ENCODE measurements at places on chromosomes 6 and 20.
A peak's percentile ranks its signal among the peaks of the same experiment; 100 is the strongest.

DNA sequence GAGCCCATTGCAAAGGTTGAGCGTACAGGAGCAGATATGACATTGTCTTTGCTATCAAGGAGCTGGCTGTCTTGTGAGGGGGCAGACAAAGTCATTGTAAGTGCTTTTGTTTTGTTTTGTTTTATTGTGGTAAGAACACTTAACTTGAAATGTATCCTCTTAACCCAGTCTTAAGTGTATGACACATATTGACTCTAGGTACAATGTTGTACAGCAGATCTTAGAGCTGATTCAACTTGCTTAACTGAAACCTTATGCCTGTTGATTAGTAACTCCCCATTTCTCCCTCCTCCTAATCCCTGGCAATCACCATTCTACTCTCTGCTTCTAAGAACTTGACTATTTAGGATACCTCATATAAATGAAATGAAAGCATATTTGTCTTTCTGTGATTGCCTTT lies 429.0 kb downstream of the BMP2 start:
- no peak for DNase-seq

DNA sequence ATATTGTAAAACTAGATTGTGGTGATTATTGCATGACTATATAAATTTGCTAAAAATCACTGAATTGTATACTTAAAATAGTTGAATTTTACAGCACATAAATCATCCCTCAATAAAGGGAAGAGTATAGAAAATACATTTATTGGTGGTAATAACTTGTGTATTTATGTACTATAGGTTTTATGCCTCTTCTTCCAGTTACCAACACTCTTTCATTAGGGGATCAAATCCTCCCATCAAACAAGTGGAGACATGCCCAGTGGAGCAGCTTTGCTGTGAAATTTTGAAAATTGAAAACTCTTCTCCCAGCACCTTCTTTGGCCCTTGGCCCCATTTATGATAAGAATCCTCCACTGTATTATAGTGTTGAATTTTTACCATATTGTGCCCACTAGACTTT lies 10.1 kb upstream of the SSR1 start:
- no peak for DNase-seq

GRCh38 chr6:3176562-3177355 lies 19.4 kb upstream of the TUBB2A start:
- peak; percentile 23 for DNase-seq

- no peak for DNase-seq
Measured at GRCh38 chr20:13265941-13266340, 44.9 kb downstream of the ISM1 start.

GRCh38 chr6:39951191-39951590 lies 16.9 kb upstream of the MOCS1 start:
- DNase-seq, result no peak

DNA sequence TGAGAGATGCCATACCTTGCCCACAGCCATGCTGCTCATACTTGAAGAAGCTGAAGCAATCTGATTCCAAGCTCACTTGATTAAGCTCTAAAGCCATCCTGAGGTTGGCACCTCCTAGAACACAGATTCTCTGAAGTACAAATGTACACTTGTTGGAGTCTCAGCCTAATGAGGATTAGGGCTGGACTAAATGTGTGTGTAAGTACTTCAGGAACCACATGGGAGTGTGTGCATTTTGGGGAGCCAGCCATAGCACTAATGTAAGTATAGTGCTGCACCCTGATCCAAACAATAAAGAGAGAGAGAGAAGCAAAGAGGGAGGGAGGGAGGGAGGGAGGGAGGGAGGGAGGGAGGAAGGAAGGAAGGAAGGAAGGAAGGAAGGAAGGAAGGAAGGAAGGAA lies 458.6 kb downstream of the MAFB start:
- no peak for DNase-seq

DNA sequence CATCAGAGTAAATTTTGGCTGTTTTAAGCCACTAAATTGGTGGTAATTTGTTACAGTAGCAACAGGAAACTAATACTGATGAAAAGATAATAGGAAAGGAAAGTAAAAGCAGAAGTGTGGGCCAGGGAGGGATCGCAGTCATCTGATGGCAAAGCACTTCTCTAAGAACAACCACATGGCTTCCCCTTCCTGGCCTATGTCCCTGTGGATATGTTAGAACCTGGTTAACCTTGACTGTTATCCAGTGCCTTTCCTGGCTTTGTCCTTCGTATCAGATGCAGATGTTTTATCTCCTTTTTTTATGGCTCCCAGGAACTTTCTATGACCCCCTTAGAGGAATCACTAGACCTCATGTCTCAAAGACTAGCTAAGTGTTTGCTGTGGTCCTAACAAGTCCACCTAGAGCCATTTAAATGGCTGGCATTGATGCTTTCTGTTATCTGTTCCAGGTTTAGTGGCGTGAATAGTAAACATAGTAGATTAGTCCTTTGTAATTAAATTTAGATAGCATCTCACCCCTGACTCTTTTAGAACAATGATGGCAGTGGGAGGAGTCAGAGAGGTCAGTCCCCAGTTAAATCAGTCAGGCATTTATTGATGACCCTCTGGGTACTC lies 79.2 kb upstream of the PHACTR2 start:
- DNase-seq, result no peak

- DNase-seq, result no peak
Measured at GRCh38 chr20:15742087-15742486, 831.2 kb downstream of the KIF16B start.

- no peak for DNase-seq
Measured at GRCh38 chr20:32971703-32972161, 32.5 kb downstream of the SUN5 start.

DNA sequence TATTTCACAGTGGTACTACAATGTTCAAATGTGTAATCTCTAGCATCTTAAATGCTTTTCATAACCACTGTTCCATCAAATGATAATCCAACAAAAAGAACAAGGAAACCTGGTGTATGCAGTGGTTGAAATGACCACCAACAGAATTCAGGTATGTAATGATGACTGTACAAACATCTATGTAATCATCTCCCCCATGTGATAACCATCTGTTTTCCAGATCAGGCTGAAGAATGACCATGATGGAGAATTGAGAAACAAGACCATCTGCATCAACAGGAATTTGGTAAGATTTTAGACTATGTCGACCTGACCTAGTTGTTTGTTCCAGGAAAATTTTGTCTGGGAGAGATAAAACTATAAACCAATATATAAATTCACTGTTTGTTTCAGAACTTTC lies 81.3 kb upstream of the ASCC3 start:
- DNase-seq, result no peak

GRCh38 chr6:29982097-29982496 lies 39.8 kb downstream of the HLA-A start:
- no peak for DNase-seq

GRCh38 chr20:18003897-18004296 lies 35.1 kb downstream of the MGME1 start:
- DNase-seq, result no peak

DNA sequence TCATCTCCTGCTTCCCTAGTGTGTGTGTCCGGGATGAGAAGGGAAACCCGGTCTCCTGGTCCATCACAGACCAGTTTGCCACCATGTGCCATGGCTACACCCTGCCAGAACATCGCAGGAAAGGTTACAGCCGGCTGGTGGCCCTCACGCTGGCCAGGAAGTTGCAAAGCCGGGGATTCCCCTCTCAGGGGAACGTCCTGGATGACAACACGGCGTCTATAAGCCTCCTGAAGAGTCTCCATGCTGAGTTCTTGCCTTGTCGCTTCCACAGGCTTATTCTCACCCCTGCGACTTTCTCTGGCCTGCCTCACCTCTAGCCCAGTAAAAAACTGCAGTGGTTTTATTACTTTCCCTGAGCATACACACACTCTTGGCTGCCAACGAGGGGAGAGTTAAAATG lies 23.9 kb upstream of the C6orf141 start:
- no peak for DNase-seq

- no peak for DNase-seq
Measured at GRCh38 chr20:15235471-15236198, 898.2 kb upstream of the FLRT3 start.

GRCh38 chr6:84517741-84518530 lies 246.5 kb downstream of the TBX18 start:
- no peak for DNase-seq

DNA sequence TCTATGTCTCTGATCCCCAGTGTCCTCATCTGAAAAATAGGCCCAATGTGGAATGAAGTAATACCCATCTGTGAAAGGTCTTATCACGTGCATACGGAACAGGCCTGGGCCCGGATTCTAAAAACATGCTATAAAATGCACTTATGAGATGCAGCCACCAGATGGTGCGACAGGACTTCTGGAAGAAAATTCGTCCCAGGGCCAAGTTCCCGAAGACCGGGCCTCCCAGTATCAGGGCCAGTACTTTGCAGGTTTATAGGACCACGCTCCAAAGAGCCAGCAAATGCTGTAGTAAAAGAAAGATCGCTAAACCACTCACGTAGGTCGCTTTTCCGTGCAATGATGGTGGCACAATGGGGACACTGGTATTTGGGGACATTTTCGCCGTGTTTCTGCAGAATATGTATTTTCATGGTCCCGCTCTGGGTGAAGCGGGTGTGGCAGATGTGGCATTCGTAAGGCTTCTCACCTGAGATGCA lies 10.6 kb downstream of the CTCFL start:
- DNase-seq, result no peak

DNA sequence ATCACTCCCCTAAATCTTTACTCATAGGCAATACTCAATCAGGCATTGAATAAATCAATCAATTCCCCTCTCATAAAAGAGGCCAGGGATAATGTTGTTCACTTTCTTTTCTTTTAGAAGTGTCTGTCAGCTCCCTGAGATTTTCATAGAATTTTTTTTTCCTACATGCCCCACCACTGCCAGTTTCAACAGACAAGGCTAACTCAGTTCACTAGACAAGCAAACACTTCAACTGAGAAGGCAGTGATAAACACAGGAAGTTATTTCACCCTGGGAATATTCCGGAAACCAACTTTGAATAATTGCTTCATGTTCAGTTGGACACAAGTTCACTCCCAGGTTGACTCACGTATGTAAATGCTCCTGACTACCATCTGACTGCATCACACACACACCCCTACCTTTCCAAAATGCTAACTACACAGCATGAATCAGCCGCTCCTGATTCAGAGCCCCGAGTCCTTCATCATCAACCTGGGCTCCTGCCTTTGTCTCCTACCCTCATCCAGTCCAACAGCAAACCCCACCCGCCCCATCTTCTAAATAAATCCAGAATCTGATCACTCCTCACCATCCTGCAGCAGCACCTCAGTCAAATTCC lies 143.9 kb downstream of the BCAS1 start:
- peak; percentile 15 for DNase-seq

- no peak for DNase-seq
Measured at GRCh38 chr20:58994390-58995159, 12.5 kb downstream of the CTSZ start.

GRCh38 chr6:99147206-99147605 lies 199.5 kb upstream of the FBXL4 start:
- no peak for DNase-seq

- no peak for DNase-seq
Measured at GRCh38 chr20:58875111-58875510, 22.6 kb downstream of the GNAS start.

GRCh38 chr20:38170219-38170825 lies 5.3 kb upstream of the TGM2 start:
- DNase-seq, result no peak

- DNase-seq, result no peak
Measured at GRCh38 chr6:144194293-144194810, 44.0 kb downstream of the STX11 start.

GRCh38 chr6:153553627-153554026 lies 422.5 kb upstream of the RGS17 start:
- DNase-seq, result no peak

DNA sequence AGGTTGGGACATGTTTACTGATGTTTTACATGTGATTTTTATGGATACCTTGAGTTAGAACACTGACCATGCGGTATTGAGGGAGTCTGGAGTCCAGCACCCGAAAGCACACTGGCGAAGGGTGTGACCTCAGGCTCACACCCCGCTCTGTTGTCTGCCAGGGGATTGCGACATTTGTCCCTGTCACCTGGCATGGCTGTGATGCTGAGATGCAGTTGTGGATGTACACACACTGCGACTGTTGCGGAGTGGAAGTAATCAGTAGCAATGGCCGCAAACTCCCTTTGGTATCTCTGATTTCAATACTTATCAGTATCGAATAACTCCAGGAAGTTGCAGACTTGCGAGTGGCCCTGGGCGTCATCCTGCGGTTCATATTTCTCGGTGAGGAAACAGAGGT lies 43.2 kb downstream of the CDH4 start:
- no peak for DNase-seq

- DNase-seq, result no peak
Measured at GRCh38 chr6:141265756-141266623, 866.7 kb upstream of the GJE1 start.

DNA sequence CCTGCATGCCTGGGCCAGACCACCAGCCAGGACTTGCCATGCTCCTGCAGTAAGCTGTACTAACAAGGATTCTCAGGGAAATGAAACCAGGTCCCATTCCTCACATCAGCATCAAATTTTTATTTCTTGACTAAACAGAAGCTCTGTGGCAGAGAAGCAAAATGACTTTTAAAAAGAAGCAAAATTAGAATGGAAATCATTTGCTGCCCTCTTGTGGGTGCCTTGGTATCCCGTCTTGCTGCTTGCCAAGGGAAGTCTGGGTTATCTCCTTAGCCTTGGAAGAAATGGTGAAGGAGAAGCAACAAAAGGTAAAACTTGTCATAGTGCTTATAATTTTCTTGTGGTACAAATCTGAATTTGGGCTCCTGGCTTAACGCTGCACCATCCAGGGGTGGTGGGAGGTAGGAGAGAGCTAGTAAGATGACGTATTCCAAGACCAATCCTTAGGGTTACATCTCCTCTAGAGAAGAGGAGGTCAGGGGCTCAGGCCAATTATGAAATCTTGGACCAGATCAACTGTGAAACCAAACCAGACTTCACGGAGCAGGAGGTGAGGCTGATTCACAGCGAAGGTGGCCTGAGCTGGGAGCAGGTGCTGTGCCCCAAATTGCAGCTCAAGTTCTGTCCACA lies 107.5 kb downstream of the FAXC start:
- DNase-seq, result no peak

GRCh38 chr20:43726811-43727338 lies at the start of gene GTSF1L:
Gene GTSF1L, minus strand, starts transcription at chr20:43727002. Its CDS starts 308 bp downstream, at chr20:43726694.
- DNase-seq, result no peak

DNA sequence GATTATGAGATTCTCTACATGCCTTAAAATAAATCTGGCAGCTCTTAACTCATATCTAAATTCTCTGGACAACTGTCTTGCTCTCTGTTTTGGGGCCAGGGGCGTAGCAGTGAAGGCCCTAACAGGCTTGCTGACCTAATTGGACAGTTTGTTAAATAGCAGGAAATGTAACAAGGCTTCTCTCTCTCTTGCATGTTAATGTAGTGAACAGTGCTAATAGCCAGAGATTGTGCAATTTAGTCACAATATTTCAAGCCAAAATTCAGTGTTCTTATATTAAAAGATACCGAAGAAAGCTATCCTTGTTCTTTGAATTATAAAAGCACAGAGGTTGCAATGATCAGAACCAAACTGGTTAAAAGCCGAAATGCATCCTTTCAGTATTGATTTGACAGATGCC lies 3.0 kb downstream of the PPP1R3D start:
- no peak for DNase-seq

- DNase-seq, result no peak
Measured at GRCh38 chr20:22581437-22582385, 2.7 kb downstream of the FOXA2 start.

GRCh38 chr6:48090546-48090945 lies 20.5 kb downstream of the PTCHD4 start:
- no peak for DNase-seq

GRCh38 chr6:138945354-138945753 lies 42.7 kb downstream of the REPS1 start:
- DNase-seq, result no peak
